ENCODE measurements at places on chromosomes 16 and 17.

- DNase-seq, result no peak
Observed at GRCh38 chr17:7557775-7558543, 591 bp upstream of the TNFSF13 start.

- no peak for DNase-seq
Observed at GRCh38 chr17:19780846-19781245, 32.7 kb upstream of the ALDH3A1 start.

DNA sequence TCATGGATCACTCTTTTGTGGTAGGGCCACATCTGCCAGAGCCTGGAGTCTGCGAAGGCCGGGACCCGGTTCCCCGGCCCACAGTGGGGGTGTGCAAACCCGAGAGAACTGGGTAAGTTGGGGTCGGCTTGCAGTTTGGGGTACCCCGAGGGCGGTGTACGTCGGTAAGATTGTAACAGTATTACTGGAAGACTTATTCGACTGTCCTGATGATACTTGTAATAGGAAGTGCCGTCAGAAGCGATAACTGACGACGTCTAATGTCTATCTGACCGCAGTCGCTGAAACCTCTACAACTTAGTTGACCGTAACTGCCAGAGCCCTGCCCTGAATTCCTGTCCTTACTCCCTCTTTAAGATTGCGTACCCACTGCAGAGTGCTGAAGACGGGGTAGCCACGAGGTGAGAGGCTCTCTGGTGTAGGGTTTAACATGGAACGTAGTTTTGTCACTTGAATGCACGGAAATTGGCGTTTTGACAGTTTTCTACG, 24.0 kb downstream of the TRPV2 start:
- DNase-seq, result no peak

DNA sequence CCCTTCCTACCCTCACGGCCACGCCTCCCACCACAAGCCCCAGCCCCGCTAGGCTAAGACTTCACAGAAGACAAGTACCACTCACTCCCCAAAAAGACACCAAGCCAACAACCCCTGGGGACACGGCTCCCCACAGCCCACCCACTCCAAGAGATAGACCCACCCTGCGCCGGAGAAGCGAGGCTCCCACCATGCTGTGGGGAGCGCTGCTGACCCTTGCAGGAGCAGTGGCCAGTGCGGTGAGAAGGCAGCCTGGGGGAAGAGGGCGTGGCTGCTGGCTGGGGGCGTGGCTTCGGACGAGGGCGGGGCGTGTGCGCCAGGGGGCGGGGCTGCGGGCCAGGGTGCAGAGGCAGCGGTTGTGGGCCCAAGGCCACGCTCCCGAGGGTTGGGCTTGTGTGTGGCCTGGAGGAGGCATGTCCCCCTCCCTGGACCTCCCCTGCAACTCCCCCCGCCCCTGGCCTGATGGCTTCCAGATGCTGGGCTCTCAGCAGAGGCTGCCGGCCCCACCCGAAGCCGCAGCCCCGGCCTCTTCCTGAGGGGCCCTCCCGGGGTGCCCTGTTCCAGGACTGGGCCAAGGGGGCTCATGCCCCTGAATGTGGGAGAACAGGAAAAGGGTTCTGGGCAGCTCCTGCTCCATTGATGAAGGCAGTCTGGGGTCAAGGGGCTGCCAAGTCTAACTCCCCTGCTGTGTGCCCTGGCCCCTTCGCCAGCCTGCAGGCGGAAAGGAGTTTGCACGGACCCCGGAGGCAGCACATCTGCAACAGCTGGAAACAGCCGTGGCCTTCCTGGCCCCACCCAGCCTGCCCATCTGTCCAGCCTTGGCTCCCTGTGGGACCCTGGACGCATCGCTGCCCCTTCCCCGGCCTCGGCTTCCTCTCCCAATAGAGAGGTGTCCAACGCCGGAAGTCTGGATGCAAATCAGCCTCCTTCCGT, 9.1 kb downstream of the TFAP4 start:
- DNase-seq, result peak; percentile 12

GRCh38 chr16:72588551-72588950, 416.6 kb upstream of the PMFBP1 start:
- no peak for DNase-seq
